Eye (tissue), 1 donor: ENCODE measurements at places on chromosomes 3 and 15.

DNA sequence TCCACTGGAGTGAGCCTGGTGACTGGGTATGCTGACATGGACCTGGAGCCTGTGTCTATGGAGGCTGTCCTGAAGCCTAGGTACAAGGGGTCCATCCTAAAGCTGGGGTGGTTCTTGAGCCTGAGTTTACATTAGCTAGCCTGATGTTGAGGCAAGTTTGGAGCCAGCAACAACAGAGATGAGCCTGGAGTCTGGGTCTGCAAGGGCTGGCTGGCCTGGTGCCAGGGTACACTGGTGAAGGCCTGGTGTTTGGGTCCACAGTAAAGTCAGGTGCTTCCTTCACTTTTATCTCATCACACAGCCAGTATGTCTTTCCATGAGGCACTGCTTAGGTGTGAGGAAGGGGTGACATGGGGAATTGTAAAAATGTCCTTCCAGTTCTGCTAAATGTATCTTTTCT lies 49.5 kb downstream of the TP63 start:
- no peak for DNase-seq

DNA sequence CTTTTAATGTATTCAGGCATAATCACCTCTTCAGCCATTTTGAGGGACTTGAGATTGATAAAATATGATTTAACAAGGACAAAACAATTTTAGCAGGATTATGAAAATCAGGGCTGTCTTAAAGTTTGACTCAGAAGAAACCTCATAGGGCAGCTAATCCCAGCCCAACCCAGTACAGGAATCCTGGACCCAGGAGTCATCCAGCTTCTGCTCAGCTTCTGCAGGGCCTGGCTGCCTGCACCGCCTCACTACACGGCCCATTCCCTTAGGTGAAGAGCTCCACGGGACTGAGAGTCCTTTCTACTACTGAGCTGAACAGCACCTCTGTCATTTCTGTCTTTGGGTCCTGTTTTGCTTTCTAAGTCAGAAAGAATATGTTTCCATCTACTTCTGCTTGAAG lies 37.5 kb downstream of the ARHGAP31 start:
- no peak for DNase-seq

- no peak for DNase-seq
Measured at GRCh38 chr3:183272791-183273190, 19.7 kb downstream of the B3GNT5 start.

GRCh38 chr3:24160424-24161095 lies 215.5 kb downstream of the NR1D2 start:
- DNase-seq, result peak; percentile 56

- DNase-seq, result no peak
Measured at GRCh38 chr3:120177707-120178306, 83.6 kb upstream of the GSK3B start.

DNA sequence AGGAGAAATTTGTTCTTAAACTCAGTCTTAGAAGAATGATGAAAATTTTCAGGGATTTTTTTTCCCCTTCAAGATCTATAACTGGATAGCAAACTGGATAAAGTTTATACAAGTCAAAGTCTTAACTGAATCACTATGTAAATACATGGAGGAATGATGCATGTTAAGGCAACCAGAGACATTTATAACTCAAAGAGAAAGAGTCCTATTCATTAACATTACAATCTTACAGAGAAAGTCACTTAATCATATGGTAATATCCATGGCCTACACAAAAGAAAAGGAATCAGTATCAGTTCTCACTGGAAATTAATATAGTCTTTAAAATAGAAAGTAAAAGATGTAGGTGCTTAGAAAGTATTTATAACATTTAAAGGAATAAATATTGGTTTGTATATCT lies 869.1 kb downstream of the TBL1XR1 start:
- no peak for DNase-seq

- no peak for DNase-seq
Measured at GRCh38 chr3:67995206-67995605, 340.8 kb upstream of the SUCLG2 start.

GRCh38 chr3:127156338-127157050 lies 36.4 kb upstream of the PRR23E start:
- DNase-seq, result no peak
